SJCRH30 (cell line): ENCODE measurements at places on chromosomes 1 and 21. TPM values are rescaled to one million over a fixed set of nuclear protein-coding genes. Genes with fewer than 3 reads are reported as not detected.

GRCh38 chr1:194071205-194071604 lies 884.8 kb upstream of the B3GALT2 start:
- no peak overlapping the region for H3K27ac ChIP-seq
- no peak overlapping the region for H3K4me3 ChIP-seq
- H3K36me3 ChIP-seq = no peaks in the 10 kb centered on the region
- H3K4me1 ChIP-seq = no peaks in the 10 kb centered on the region
- DNase-seq = no peak

DNA sequence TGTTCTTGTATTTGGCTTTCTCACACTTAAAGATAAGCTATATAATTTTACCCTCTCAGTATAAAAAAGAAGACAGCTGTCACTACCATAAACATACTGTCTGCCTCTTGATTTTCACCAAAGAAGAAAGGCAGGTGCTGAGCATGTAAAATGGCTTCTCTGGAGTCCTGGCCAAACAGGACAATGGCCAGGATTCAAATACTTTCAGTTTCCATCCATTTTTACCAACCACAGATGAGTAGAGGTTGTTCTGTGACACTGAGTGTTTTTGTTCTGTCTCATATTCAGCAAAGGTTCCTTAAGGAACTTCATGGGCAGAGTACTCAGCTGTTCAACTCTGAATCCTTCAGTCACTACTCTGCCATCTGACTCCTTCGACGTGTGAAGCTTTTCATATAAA lies 29.4 kb upstream of the RAB3GAP2 start:
- no peak overlapping the region for H3K27ac ChIP-seq
- peaks cover 5% of the 10 kb centered on the region; the same call in 1 of the 2 replicates for H3K4me1 ChIP-seq
- DNase-seq = no peak

GRCh38 chr1:173315296-173315695 lies 108.2 kb upstream of the TNFSF4 start:
- no peaks in the 10 kb centered on the region for H3K27me3 ChIP-seq
- DNase-seq = no peak
- no peak overlapping the region for H3K27ac ChIP-seq
- no peaks in the 10 kb centered on the region for H3K36me3 ChIP-seq

DNA sequence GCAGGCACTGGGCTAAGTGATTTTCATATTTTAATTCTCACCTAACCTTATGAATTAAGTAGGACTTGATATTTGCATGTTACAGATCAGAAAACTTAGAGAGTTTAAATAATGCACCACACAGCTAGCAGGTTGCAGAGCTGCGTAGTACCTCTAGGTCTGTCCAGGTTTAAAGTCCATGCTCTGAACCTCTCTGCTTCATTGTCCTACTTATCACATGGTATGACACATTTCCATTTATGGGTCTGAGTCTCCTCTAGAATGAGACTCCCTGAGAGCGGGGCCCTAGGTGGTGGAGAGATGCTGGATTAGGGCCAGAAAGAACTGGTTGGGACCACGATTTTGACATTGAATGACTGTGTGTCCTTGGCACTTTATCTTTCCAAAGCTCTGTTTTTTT lies 102.5 kb upstream of the USP24 start:
- no peak overlapping the region for H3K4me3 ChIP-seq
- peaks cover 16% of the 10 kb centered on the region; the same call in 1 of the 2 replicates for H3K27me3 ChIP-seq
- no peak for DNase-seq
- no peaks in the 10 kb centered on the region for H3K36me3 ChIP-seq

DNA sequence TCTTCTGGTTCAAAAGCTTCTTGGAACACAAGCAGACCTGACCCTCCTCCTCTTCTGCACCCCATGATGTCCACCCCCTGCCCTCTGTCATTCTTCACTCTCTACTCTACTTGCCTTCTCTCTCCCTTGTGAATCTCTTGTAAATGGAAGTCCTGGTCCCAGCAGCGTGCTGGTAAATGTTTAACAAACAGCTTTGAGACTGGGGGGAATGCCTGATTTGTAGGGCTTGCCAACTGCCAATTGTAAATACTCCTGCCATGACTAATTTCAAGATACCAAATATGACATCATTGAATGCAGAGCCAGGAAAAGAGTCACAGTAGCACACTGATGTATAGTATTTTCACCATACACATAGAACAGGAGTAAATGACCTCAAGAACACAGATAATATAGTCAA lies 40.9 kb upstream of the LRRN2 start:
- no peaks in the 10 kb centered on the region for H3K36me3 ChIP-seq
- peaks cover 3% of the 10 kb centered on the region for H3K27me3 ChIP-seq
- peak overlapping the region; percentile 75 for H3K27ac ChIP-seq
- peak; percentile 73 for DNase-seq
- no peak overlapping the region for H3K4me3 ChIP-seq
- H3K4me1 ChIP-seq = peaks cover 22% of the 10 kb centered on the region

The OR10Z1 gene
- not detected in 2 replicates for total RNA-seq

The KRTAP24-1 gene
- total RNA-seq = not detected in 2 replicates

GRCh38 chr1:34186741-34187494 lies 10.2 kb downstream of the C1orf94 start:
- no peak overlapping the region for H3K27ac ChIP-seq
- H3K36me3 ChIP-seq = no peaks in the 10 kb centered on the region
- no peak overlapping the region for H3K4me3 ChIP-seq
- DNase-seq = no peak
- peaks cover 18% of the 10 kb centered on the region for H3K4me1 ChIP-seq
